ENCODE measurements at places on chromosomes 6 and 20.

GRCh38 chr6:149503872-149504271, 19.1 kb upstream of the ZC3H12D start:
- DNase-seq: no peak

GRCh38 chr6:151073701-151074100, 166.1 kb upstream of the AKAP12 start:
- DNase-seq: no peak

- DNase-seq: no peak
Measured at GRCh38 chr6:108365478-108365877, 70.6 kb downstream of the AFG1L start.

- no peak for DNase-seq
Measured at GRCh38 chr6:40328986-40329545, 258.1 kb downstream of the LRFN2 start.

- no peak for DNase-seq
Measured at GRCh38 chr6:5499644-5500306, 238.5 kb downstream of the FARS2 start.

- no peak for DNase-seq
Measured at GRCh38 chr6:10351791-10352190, 63.1 kb downstream of the TFAP2A start.

DNA sequence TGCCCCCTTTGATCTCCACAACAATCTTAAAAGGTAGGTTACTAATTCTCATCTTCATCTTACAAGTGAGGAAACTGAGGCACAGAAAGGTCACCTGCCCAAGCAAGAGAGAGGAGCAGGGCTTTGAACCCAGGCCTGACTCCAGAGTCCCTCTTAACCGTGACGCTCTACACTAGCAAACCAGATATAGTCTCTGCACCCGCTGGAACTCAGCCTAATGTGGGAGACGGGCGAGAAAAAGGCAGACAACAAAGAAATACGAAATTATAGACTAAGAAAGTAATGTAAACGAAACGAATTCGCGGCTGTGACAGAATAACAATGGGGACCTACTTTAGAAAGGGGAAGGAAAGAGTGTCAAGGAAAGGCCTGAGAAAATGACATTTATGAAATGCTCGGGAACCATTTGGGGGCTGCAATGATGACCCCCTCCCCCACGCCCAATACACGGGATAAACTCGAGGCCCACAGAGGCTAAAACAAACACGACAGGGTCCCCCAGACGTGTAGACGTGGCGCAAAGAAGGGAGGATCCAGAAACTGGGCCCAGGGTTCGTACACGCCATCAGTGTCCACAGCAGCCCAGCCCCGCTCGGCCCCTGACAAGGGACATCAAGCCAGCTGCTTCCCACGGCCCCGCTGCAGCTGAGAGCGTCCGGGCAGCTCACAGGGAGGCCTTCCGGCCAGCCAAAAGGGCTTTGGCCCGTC, 637 bp downstream of the TRPC4AP start:
- DNase-seq: no peak

- DNase-seq: no peak
Measured at GRCh38 chr6:151154418-151154817, 85.3 kb upstream of the AKAP12 start.

DNA sequence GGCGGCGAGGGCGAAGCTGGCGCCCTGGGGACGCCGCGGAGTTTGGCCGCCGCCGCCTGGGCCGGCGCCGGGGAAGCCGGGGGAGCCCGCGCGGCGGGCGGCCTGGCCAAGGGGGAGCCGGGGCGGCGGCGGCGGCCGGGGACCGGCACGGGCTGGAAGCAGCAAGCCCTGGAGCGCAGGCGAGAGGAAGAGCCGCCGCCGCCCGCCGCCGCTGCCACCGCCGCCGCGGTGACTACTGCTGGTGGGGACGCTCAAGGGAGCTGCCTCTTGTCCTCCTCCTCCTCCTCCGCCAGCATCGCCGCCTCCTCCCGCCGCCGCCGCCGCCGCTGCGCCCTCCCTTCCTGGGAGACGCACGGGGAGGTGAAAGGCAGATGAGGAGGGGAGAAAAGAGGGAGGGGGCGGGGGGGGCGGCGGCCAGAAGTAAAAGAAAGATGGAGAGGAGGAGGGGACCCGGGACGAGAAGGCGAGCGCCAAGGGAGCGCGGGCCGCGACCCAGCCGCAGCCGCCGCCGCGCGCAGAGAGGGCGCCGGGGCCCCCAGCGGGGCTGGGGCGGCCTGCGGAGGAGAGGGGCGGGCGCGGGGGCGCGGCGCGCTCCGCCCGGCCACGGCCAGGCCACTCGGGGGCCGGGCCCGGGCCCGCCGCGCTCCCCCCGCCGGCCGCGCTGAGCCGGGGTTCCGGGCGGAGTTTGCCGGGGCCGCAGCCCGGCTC, 846 bp downstream of the PDE10A start:
- no peak for DNase-seq

DNA sequence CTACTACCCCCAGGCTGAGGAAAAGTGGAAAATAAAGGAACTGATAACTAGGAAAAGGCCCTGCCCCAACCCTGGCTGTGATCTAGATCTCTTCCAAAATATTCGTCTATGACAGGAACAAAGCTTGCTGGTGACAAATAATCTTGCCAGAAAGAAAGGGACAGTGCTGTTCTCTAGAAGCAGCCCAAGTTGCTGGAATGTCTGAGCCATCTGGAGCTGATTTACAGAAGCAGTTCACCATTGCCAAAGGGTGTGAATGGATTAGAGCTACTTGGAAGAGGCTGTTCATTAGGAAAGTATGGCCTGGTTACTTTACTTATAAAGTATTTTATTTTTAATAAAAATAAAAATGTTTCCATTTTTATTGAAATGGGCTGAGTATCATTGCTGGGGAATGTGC, 146.3 kb downstream of the EPM2A start:
- DNase-seq: no peak

DNA sequence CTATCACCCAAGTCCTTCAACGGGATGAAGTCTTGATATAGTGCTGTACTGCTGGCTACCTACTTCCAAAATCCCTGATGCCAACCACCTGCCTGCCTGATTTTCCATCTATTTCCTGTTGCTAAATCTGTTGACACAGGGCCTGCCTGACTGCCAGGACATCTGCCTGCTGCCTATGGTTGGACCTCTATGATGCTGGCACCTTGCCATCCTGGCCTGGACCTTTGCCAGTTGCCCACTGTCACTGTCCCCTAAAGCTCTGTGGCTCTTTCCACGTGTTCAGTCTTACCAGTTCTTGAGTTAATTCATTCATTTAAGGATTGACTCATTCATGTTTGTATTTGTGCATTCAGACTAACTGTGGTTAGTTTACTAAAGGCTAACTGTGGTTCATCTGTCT, 9.2 kb upstream of the RGS17 start:
- no peak for DNase-seq

DNA sequence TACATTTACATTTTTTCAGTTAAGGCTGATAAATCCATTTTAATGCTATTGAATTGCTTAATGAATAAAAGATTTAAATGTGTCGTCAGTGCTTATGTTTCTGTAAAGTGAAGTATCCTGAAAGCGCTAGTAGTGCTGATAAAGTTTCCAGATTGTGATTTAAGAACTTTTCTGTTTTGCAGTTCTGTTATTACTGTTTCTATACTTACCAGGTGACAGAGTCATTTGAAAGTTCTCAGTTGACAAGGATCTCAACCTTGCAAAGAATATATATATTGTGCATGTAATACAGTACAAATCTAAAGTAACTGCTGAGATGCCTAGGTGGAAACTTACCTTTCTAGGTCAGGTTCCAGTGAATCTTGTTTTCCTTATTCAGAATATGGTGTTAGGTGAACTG, 201.8 kb downstream of the ARID1B start:
- no peak for DNase-seq

DNA sequence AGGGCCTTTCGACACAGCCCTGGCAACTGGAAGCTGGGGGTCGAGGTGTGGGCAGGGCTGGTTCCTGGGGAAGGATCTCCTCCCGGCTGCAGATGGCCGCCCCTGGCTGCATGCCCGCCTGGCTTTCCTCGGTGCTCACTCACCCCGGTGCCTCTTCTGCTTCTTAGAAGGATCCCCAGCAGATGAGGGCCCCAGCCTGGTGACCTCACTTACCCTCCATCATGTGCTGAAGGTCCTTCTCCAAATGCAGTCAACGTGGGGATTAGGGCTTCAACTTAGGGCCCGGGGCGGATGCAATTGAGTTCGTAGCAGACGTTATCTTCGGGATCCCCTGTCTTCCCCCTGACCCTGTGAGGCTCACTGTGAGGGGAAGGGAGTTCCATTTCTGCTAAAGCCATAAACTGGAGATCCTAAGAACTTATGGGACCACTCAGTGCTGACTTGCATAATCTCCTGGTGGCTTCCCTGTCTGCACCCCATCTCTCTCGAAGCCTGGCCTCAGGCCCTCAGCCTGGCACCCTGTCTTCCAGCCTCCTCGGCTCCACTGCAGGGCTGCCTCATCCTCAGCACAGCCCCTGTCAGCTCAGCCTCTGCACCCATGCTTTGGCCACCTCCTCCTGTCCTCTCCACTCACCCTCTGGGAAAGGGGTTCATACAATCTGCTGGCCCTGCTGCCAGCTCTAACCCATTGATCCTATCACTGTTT, 92.6 kb downstream of the THBS2 start:
- DNase-seq: no peak

DNA sequence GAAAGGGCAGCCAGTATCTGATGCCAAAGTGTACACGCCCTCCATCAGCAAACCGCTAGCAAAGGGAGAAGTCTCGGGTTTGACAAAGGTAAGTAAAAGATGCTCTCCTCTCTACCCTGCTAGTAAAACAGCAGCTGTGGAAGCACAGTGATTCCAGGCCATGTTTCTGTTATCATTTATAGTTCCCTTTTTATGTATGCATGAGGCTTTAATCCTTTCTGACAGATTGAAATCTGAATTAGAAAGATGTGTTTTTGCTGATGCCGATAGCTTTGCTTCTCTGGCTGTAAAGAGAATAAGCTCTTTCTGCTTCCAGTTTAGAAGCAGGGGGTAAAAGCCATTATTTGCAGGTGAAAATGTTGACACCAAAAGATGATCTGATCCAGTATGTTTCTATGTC, 392.4 kb upstream of the SOX4 start:
- no peak for DNase-seq

GRCh38 chr6:163741743-163742363, 327.3 kb downstream of the QKI start:
- no peak for DNase-seq

GRCh38 chr6:11188161-11188915, 44.1 kb downstream of the NEDD9 start:
- DNase-seq: no peak

GRCh38 chr6:14826456-14826855, 419.4 kb upstream of the JARID2 start:
- DNase-seq: no peak

GRCh38 chr6:40901322-40902055, 137.5 kb downstream of the UNC5CL start:
- no peak for DNase-seq

DNA sequence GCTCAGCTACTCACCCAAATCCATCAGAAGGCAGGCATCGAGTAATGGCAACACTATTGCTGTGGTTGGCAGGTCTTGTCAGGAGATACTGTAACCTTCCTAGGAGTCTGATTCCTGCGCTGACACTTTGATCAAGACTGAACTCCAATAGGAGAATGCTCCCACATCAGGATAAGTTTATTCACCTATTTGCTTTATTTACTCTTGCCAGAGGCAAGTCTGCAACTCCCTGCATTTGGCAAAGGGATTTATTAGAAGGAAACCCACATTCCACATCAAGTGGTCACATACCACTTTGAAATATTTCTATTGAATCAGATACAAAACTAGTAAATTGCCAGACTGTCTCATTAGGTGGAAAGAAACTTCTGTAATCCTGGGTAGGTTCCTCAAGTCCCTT, 43.5 kb downstream of the ZFAND3 start:
- no peak for DNase-seq

DNA sequence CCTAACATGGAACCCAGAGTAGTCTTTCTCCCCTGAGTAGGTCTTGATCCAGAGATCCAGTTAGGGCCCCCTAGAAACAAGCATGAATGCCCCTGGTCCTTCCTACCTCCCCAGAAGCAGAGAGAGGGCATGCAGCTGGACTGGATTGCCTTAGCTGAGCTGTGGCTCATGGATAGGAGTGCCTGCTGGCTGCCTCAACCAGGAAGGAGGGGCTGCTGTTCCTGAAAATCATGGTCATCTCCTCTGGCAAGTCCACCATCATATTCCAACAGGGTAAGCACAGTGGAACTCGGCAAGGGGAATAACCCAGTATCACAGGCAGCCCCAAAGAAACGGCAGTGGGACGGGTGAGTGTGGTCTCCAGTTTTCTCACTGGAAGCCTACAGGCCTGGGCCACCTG, 53.1 kb upstream of the ENTPD6 start:
- no peak for DNase-seq

GRCh38 chr6:13302291-13302690, 26.0 kb downstream of the TBC1D7 start:
- DNase-seq: no peak

GRCh38 chr20:43799150-43799711, 72.4 kb upstream of the GTSF1L start:
- DNase-seq: no peak

DNA sequence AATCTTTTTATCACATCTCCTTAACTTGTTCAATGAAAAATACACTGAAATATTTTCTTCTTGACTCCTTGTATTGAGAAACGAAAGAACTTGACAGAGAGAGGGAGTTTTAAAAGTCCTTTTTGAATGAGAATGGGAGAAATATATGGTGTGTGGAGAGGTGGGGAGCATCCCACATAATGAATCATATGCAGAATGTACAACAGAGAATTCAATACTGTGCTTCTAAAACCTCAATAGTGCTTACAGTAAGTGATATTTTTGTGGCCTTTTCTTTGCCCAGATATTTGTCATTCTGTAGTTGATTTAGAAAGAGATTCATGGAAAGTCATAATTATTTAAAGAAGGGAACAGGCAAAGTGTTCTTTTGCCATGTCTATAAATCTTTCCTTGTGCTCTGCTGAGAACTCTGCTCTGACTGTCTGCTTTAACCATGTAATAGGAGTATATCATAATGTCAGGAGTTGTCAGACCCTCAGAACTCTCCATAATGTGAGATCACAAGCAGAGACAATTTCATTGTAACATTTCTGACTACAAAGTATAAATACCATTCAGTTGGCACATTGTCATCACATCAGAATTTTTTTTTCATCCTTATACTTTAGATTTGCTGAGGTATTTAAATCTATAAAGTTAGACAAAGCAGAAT, 32.8 kb upstream of the HS3ST5 start:
- no peak for DNase-seq

Data from stimulated activated CD8-positive, alpha-beta memory T cell treated with anti-CD3 and anti-CD28 coated beads, Interleukin-2, amount 100 ng/mL, for 1 hour (primary cell).